ENCODE measurements at places on chromosomes 4 and X. TPM values are rescaled to one million over a fixed set of nuclear protein-coding genes. Genes with fewer than 3 reads are reported as not detected.

DNA sequence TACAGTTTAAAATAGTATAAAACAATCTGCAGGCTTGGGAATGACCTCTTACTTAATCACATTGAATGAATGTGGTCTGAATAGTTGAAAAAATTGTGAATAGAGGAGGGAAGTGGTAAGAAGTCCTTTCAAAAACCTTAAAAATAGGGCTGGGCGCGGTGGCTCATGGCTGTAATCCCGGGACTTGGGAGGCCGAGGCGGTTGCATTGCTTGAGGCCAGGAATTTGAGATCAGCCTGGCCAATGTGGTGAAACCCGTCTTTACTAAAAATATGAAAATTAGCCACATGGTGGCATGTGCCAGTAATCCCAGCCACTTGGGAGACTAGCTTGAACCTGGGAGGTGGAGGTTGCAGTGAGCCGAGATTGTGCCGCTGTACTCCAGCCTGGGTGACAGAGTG lies 36.5 kb downstream of the HERC3 start:
- no peak for DNase-seq

- DNase-seq: no peak
Measured at GRCh38 chrX:147875866-147876596, 35.7 kb upstream of the FMR1 start.

GRCh38 chr4:1488357-1488756 lies 82.1 kb upstream of the NKX1-1 start:
- DNase-seq: no peak

DNA sequence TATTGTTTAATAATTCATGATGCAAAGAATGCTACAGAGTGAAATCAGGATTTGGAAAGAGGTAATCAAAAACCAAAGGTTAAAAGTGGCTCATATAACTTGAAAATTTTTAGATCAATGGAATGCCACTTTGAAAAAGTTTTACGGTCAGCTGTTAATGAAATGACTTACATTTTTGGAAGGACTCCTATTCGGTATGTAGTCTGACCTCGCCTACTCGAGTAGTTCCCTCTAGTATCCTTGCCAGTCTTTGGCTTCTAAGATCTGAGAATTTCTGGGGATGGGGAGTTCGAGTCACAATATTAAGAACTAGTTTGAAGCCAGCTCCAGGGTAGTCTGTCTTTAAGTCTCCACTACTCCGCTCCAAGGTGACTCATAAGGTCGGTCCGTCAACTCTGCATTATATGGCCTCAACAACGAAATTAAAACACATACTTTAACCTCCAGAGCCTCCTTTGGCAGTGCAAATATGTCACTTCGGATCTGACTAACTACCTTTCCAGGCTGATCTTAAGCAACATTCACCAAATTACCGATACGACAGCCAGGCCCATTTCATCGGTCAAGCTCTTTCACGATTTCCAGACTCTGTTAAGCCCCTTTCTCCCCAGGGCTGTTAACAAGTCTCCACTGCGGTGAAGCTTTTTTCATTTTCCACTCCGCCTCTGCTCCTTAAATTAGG lies 733 bp upstream of the NAA15 start:
- DNase-seq: no peak

GRCh38 chr4:58514299-58514698 lies 1404.1 kb upstream of the IGFBP7 start:
- no peak for DNase-seq

DNA sequence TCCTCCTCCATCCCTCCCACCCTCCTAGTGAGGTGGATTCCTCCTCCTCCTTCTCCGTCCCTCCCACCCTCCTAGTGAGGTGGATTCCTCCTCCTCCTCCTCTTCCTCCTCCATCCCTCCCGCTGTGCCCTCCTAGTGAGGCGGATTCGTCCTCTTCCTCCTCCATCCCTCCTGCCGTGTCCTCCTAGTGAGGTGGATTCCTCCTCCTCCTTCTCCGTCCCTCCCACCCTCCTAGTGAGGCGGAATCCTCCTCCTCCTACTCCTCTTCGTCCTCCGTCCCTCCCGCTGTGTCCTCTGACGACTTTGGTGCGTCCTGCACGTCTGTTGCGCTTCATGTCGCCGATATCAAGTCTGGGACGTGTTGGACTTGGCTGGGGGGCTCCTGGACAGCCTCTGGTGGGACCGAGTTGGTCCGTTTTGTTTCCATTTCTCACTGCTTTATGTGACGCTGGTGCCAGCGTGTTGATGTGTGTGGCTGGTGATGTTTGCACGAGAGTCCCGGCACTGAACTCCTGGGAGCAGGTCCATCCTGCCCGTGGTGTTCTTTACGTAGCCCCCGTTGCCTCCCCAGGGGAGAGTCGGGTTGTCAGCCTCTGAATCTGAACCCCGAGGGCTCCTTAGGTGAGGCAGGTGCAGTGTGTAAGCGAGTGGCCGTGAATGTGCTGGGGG lies 5.4 kb downstream of the AKAP17A start:
- no peak for DNase-seq

Gene SEPTIN11
- total RNA-seq: 198 TPM
